ENCODE measurements at places on chromosomes 7 and 10.

GRCh38 chr7:14842523-14842922, 60.0 kb downstream of the DGKB start:
- no peak for DNase-seq

DNA sequence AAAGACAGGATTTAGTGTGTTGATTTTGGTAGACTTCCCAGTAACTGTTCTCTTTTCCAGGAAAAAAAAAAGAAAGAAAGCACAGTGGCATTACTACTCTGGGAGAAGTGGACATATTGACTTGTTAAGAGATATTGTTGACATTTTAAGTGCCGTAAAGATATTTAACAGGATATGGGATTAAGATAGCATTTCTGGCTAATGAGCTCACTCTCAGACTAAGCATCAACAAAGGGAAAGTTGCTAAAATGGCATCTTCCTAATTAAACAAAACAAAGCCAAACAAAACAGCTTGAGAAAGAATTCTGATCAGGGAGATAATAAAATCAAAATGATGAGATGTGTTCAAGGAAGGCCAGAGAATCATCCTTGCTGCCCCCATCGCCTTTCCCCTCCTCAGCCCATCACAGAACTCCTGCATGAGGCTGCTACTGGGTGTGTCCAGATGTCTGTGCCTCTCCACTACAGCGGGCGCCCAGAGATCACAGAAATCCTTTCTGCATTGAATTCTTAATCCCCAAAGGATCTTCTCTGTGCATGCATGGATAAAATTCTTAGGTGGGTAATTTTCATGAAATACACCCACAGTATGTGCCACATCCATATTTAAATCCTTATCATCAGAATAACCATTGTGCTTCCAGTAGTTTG, 270.5 kb downstream of the POU6F2 start:
- no peak for DNase-seq

DNA sequence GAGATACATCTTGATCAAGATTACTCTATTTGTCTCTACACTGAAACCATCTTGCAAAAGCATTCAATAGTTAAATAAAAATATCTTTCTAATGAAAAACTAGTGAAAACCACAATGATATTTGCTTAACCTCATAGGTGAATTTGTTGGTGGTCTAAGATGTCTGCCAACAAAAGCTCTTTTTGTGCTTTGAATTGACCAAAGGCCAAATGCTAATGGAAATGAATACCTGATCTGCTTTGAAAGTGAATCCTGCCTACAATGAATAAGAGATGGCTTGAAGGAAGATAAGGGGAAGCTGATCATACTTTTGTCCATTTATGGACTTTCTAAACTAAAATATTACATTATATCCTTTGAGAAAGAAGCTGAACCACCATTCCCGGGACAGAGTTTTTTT, 228.9 kb upstream of the ETV1 start:
- no peak for DNase-seq

GRCh38 chr7:30427296-30428070, 51.1 kb downstream of the NOD1 start:
- DNase-seq, result peak; percentile 66

DNA sequence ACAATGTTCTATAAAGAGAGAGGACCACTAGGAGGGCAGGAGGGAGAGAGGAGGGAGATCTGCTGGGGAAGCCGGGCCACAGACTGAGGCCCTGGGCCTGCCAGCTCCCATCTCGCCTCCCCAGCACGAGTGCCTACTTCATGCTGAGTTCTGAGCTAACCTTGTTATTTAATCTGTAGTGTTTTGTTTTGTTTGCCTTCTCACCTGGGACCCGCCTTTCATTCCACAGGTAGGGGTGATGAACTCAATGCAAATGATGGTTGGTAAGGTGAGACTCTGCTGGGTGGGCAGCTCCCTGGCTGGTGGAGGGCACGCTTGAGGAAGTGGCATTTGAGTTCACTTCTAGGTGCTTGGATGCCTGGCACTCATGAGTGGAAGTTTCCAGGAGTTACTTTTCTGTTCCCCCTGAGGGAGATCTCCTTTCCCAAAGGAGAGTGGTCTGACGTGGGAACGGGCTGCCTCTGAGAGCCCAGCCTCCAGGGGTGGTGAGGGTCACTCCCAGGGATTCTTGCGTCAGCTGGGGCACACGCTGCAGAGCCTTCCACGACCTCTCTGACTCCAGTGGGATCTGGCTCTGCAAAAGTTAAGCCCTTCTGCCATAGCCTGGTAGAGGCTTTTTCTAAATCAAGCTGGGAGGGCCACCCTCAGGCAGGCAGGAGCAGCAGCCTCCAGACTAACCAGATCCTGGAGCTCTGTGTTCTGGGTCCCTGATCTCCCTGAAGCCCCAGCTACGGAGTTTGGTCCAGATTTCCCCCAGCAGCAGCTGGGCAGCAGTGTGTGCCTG, 22.4 kb downstream of the UBTD1 start:
- DNase-seq, result no peak

DNA sequence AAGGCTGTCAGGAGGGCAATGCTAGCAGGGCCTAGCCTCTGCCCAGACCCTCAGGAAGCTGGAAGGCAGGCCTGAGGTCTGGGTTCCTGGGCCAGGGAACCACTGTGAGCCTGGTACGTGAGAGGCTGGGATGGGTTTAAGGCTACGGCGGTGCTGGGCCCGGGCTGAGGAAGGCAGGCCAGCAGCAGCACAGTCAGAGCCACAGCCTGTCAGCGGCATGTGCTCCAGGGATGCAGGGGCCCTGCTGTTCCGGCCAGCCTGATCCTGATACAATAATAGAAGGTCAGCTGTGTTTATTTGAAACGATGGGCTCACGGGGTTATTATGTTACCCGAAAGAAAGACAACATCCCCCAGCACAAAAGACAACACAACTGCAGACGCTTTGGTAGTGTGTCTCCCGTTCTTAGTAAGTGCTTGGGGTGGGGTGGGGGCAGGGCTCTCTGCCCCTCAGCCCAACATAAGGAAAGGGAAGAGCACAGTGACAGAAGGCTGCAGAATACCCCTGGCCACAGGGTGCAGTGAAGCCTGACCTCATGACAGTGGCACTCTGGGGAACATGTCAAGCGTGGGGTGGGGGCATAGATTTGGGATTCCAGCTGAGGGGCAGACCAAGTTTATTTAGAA, 95.0 kb downstream of the COL13A1 start:
- DNase-seq, result no peak

GRCh38 chr7:98115746-98116525, 9.3 kb downstream of the LMTK2 start:
- no peak for DNase-seq

DNA sequence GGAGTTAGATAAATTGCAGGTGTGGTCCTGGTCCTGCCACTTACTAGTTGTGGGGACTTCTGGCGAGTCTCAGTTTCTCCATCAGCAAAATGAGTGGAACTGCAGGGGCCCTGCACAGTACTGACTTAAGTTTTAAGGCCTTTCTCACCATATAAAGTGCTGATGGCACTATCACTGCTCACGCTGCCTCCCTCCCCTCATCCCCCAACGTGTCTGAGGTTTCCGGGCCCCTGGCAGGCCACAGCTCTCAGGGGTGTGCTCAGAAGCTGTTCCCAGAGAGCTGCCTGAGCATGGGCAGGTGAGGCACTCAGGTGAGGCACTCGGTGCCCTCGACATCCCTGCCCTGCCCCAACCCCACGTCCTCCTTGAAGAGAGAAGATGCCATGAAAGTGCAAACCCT, 74.2 kb downstream of the VOPP1 start:
- DNase-seq, result no peak

DNA sequence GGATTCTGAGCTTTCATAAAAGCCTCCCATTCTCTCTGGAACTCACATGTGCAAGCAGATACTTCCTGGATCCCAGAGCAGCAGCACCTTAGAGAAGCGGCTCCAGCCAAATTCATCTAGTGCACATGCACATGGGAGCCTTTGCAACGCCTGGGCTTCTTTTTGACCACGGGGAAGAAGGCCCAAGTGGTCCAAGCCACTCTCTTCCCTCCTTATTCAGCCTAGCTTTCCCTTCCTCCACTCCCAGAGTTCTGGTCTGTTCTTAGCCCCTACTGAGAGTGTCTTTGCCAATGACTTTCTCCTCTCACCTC, 118.7 kb downstream of the ZNF365 start:
- no peak for DNase-seq

DNA sequence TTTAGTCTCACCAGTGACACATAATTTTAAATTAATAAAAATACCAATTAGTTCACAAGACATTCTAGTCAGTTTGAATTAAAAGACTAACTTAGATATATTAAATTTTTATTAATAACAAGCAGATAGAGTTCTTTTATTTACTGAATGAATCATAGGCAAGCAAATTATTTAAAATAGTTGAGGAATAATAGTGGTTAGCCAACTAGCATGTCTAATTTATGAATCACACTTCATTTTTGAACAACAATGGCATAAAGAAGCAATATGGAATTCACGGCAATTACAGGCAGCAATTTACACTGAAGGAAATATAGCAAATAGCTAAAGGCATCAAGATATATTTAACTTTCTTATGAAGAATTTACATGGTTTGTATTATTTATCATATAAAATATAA, 187.0 kb upstream of the SLC26A5 start:
- no peak for DNase-seq

DNA sequence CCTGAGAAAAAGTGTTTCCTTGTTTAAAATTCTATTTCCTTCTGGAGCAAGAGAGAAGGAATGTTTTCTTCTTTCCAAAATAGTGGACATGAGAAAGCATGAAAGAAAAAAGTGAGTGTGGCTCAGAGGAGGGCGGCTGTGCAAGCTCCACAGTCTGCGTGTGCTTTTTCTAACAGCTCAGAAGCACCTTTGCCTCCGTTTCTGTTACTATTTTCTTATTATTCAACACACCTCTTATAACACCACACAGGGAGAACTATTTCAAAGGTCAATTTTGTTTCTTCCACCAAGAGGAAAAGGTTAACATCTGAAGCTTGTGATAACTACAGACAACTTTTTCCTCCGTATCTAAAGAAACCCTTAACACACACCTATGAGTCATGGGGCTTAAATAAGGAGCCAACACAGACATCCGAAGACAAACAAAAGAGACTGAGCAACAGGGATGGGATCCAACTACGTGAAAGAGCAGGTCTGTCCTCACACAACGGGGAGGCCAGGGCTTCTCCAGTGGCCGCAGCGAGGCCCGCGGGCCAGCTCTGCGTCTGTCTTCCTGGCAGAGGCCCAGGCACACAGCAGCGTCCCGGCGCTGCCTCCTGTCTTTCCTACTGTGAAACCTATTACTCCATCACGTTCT, 36.2 kb upstream of the NCAPG2 start:
- DNase-seq, result peak; percentile 35

DNA sequence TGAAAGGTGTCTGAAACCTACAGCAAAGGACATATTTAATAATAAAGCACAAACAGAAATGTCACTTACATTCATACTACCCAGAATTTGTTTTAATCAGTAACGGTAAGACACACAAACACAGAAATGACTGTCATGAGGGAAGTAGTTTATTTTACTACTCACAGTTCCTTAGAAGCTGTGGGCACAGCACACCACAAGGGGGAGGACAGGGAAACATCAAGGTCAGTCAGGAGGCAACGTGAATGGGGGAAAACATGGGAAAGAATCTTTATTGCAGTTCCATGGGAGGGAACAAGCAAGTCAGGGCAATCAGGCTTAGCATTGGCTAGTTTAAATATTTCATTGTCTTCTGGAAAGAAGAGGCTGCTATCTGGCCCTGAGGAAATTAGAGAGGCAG, 123.8 kb upstream of the PDSS1 start:
- DNase-seq, result no peak

DNA sequence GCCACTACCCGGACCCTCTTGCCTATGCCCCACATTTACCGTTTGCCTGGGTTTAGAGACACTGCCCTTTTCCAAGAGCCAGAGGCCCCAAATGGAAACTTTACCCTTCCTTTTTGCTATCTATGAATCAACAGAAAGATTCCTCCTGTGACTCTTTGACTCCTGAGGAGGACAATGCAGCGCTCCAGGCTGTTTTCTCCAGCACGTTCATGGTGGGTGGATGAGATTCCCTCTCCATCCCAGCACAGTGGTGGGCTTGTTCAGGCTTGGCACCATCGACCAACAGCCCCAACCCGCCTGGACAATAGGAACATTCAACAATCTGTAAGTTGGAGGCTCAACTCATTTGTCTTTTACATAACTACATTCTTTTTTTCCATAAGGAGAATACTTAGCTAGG, 55.9 kb downstream of the DLD start:
- peak; percentile 37 for DNase-seq

GRCh38 chr7:22909917-22910316, 87.3 kb upstream of the TOMM7 start:
- no peak for DNase-seq

- DNase-seq, result no peak
Observed at GRCh38 chr7:140039066-140039465, 23.7 kb downstream of the PARP12 start.

DNA sequence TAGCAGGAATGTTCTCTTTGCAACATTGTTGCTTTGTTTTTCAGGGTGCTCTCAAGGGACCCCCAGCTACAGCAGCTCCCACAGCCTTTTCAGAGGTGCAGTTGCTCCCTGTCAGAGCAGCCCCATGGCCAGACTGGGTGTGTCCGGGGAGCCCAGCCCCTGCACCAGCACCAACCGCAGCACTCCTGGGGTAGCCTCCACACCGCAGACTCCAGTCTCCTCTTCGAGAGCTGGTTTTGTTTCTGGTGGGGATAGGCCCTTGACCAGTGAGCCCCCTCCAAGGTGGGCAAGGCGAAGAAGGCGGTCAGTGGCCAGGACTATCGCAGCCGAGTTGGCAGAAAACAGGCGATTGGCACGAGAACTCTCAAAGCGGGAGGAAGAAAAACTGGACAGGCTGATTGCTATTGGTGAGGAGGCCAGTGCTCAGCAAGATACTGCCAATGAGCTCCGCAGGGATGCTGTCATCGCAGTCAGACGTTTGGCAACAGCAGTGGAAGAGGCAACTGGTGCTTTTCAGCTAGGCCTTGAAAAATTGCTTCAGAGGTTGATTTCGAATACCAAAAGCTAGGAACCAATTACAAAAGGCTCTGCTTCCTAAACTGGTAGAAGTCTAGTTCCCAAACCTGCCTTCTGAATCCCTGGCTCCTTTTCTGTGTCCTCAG, 5.4 kb downstream of the HSPA14 start:
- no peak for DNase-seq

DNA sequence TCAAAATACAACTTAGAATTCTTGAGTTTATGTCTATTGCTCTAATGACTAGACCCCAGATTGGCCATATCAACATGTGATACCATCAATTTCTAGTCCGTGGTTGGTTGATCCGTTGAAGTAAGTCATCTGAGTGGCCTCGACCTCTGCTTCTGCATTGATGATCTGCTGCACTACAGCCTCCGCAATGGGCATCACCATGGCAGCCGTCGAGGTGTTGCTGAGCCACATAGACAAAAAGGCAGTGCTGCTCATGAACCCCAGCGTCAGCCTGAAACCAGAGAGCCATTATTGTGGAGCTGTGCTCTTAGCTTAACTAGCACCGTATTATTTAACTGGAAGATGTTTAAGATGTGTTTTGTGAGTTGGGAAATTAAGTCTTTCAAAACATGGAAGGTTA, 30.7 kb downstream of the SLC13A1 start:
- no peak for DNase-seq

- DNase-seq, result peak; percentile 25
Observed at GRCh38 chr10:31871266-31872065, 57.2 kb downstream of the ARHGAP12 start.

DNA sequence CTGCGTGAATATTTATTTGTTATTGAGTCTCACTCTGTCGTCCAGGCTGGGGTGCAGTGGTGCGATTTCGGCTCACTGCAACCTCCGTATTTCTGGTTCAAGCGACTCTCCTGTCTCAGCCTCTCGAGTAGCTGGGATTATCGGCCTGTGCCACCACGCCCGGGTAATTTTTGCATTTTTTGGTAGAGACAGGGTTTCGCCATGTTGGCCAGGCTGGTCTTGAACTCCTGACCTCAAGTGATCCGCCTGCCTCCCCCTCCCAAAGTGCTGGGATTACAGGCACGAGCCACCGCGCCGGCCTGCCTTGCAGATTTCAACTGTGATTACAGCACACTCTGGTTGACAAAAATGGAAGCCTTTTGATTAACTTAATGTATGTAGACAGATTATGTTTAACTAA, 730.0 kb upstream of the VSTM2A start:
- no peak for DNase-seq
